ENCODE measurements at places on chromosomes 5 and 9. TPM values are rescaled to one million over a fixed set of nuclear protein-coding genes. Genes with fewer than 3 reads are reported as not detected.

The SHISAL2B gene
- polyA plus RNA-seq, result 15.4 TPM

The TRAPPC13 gene
- 39.2 TPM for polyA plus RNA-seq

The IRX4 gene
- not detected for polyA plus RNA-seq

The PPP3R2 gene
- not detected for polyA plus RNA-seq

The SGCD gene
- 12.7 TPM for polyA plus RNA-seq

The ADAMTS2 gene
- 31.5 TPM for polyA plus RNA-seq

The TRIM7 gene
- 0.24 TPM for polyA plus RNA-seq

The LMX1B gene
- 0.29 TPM for polyA plus RNA-seq

The TMEM8B gene
- polyA plus RNA-seq, result 29.0 TPM

GRCh38 chr9:112664531-112664930 lies 53.4 kb downstream of the INIP start:
- no peak for DNase-seq

GRCh38 chr5:172561151-172561550 lies 79.9 kb upstream of the NEURL1B start:
- DNase-seq, result no peak

GRCh38 chr9:113548221-113549041 lies 84.9 kb downstream of the RGS3 start:
- DNase-seq, result no peak

GRCh38 chr5:76757049-76757448 lies 41.1 kb downstream of the F2R start:
- DNase-seq, result no peak

DNA sequence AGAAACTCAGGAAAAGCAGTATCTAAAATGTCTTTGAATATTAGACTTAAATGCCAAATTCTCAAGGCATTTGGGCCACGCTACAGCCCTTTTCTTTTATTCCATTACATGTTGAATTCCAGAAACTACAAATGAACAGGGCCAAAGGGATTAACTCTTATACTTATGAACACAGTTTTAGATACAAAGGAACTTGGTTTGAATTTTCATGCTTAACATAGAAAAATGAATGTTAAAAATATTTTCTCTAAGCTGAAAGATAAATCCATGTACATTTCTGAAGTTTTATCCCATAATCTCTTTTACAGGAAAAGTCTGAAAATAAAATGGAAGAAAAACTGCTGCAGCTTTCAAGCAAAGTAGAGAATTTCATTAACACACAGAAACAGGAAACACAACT lies 56.8 kb downstream of the FAM81B start:
- no peak for DNase-seq

GRCh38 chr5:20556115-20556763 lies 568.2 kb upstream of the CDH18 start:
- no peak for DNase-seq

- no peak for DNase-seq
Observed at GRCh38 chr9:135008416-135008815, 79.1 kb upstream of the OLFM1 start.

DNA sequence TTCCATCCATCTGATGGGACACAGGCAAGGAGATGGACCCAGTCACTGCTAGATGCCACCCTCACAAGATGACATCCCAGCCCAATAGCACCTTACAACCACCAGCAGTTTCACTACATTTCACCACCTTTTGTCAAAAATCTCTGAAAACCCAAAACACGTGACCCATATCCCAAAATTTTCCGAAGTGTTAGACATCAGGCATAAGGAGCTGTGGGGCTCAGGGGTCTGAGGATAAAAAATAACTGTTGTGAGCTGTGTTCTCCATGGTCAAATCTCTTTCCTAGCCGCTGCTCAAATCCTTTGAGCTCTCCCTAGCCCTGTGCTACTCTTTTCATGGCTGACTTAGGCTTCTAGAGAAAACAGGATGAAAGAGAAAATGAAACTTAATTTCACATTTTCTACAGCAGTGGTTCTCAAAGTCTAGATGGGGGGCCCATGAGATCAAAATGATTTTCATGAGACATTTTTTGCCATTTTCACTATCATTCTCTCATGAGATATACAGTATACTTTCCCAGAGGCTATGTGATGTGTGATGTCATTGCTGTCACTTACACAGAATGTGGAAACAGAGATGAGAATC lies 40.7 kb downstream of the TIMD4 start:
- no peak for DNase-seq

DNA sequence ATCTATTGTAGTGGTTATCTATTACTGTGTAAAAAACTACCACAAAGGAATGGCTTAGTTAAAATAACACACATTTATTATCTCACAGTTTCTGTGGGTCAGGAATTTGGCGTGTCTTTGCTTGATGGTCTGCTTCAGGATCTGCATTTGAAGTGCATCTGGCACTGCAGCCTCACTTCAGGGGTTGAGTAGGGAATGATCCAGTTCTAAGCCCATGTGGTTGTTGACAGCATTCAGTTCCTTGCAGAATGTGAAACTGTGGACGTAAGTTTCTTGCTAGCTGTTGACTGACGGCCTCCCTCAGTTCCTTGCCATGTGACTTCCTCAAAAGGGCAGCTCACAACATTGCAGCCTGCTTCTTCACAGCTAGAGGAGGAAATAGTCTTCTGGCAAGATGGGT lies 2.1 kb upstream of the OGN start:
- no peak for DNase-seq

DNA sequence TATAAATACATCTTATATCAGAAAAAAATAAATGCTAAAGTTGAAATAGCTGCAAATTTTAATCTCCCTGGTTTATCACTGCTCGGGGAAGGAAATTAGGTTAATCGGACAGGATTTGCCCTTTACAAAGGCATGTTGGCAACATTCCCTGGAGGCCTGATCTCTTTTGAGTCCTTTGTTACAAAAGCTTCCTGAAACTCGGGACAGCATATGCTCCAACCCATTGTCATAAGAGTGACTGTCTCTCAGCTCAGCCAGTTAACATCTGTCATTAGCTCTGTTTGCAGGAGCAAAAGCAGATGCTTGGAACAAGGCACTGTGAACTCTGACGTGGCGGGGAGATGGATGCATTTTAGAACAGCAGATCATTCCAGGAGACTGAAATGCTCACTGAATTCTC lies 80.6 kb downstream of the MYO10 start:
- DNase-seq, result no peak

DNA sequence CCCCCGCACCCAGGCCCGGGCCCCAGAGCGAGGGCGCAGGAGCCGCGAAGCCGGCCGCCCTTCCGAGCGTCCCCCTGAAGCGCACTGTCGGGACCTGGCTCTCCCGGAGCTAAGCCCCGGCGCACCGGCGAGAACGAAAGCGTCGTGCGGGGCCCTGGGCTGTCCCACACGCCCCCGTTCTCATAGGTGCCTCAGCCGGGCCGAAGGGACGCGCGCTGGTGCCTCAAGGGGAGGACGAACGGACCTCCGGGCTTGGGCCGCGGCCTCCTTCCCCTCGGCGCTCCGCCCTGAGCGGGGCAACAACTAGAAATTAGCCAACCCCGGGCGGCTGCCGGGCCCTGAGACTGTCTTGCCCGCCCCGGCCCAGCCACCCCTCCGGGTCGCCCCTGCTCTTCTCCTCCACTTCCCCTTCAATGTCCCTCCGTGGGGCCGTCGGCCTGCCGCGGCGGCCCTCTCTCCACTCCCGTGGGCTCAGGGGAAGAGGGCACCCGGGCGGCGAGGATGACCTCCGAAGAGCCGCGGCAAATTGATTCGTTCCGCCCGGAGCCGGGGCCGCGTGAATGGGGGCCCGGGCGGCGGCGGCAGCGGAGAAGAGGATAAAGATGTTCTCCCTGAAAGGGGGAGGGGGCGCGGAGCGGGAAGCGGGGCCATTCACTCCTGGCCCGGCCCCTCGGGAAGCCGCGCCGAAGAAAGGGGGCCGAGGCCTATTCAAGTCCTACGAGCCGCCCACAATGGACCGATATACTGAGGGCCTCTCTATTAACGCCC lies 3.5 kb upstream of the PRDM12 start:
- DNase-seq, result no peak

GRCh38 chr5:179253730-179254129 lies 91.5 kb downstream of the ADAMTS2 start:
- DNase-seq, result no peak

DNA sequence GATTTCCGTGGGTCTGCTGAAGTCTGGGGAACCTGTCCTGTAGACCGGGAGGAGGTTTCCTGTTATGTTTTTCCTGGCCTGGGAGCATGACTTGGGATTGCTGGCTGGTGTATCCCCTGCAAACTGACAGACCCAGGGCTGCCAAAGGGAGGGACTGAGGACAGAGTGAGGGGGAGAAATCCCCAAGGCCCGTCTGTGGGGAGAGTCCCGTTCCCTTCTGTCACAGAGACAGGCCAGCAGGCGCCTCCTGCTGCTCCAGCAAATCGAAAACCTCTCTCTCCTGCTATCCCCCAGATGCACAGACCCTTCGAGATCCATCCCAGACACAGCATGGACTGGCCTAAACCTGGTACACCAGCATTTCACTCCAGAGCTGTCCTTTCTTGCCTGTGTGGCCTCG lies 56.2 kb upstream of the ALDH1B1 start:
- no peak for DNase-seq

DNA sequence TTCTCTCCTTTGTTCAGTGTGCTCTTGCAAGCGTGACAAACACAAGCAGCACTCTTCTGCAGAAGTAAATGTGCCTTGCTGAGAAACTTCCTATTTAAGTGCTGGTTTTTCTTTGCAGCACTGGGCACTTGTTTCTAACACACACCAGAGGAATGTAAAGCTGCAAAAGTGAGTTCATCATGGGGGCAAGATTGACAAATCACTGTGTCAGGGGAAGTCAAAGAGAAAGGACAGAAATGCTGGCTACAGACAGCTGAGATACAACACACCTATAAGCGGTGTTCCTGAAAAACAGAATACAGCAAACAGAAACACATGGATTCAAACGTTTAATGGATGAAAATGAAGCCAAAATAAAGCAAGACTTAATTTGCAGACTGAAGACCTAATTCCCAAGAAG lies 19.6 kb downstream of the ROR2 start:
- no peak for DNase-seq

DNA sequence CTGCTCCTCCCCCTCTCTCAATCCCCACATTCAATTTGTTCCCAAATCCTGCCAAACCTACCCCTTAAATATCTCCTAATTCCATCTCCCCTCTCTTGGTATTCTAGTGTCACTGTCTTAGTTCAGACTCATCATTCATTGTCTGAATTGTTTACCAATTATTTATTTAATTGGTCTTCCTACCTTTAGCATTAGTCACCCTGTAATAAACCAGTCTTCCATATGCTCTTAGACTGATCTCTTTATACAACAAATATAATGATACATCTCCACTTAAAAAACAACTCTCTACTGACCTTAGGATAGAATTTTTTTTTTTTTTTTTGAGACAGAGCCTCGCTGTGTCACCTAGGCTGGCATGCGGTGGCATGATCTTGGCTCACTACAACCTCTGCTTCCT lies 51.4 kb downstream of the RFK start:
- no peak for DNase-seq

DNA sequence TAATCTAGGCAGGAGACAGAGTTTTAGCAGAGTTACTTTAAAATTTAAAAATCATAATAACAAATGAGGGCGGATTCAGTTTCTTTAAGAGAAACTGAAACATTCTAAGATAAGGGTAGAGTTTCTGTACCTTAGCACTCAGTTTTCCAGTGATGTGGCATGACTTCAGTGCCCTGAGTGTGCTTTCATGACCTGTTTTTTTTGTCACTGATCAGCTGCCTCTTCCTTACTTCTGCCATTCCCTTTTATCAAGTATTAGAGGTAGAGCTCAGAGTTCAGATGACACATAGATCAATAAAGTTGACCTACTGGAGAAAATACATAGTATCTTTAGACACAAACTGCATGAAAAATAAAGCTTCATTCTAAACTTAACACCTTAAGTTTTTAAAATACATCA lies 82.3 kb downstream of the ERMP1 start:
- DNase-seq, result no peak

DNA sequence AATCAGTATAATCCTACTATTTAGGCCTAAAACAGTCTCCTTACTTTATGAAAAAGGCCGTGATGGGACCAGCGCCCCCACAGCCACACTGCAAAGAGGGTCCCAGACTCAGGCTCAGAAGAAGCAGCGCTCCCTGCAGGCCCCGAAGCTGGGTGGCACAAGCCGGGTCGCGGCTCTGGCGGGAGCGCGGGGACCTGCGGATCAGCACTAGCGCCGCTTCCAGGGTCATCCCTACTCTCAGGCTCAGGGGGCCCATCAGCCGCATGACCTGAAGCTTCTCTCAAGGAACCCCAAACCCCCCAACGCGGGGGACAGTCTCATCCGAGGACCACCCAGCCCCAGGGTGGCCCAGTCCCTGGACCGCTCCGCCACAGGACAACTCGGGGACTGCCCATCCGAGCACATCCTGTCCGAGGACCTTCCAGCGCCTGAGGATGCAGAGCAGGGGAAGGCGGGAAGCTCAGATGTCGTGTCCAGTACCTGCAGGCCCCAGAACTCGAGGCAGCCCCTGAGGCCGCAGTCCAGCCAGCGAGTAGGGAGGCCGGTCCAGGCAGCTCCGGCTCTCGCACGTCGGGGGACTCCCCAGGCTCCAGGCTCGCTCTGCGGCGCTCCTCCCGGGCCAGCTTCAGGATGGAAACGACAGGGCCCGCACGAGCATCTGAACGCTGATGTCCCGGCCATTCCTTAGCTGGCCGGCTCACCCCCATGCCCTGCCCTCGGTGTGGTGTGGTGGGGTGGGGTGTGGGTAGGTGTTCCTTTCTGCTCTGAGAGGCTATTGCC lies 32.4 kb upstream of the CDK20 start:
- no peak for DNase-seq

DNA sequence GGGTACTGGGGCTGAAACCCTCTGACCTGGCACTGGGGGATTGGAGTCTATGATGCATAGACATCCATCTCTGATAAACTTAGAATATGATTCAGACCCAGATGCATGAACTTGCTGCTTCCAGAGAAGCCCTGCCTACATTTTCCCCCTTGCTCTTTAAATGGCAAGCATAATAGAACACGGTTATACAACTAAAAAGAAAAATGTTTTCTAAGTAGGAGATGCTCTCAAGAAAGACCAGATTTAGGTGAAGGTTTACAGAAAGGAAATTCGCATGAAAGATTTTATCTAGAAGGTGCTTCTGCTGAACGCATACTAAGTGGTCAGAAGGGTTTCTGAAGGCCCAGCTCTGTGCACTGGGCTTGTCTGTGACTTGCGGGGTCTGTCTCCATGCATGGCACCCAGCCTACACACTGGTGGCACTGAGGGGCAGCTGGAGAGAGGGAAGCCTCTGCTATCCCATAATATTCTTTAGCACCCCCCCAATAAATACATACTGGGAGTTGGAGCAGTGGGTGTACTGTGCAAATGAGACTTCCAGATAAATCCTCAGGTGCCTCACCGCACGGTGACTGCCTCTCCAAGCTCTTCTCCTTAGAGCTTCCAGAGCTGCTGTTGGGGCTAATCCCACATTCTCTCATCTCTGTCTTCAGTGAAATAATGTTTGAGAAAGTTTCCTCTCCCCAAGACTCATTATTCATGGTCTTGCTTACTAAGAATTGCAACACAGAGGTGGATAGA lies 114.6 kb downstream of the FSTL4 start:
- no peak for DNase-seq

- DNase-seq, result no peak
Observed at GRCh38 chr5:163473635-163474243, 13.3 kb downstream of the HMMR start.

- DNase-seq, result peak; percentile 26
Observed at GRCh38 chr5:154078272-154078671, 39.5 kb downstream of the MFAP3 start.

GRCh38 chr9:68515326-68516017 lies 25.2 kb downstream of the TMEM252 start:
- DNase-seq, result no peak
